ENCODE measurements at places on chromosomes 7 and 10. TPM values are rescaled to one million over a fixed set of nuclear protein-coding genes. Genes with fewer than 3 reads are reported as not detected.
A peak's percentile ranks its signal among the peaks of the same experiment; 100 is the strongest.

The UCN3 gene
- not detected for total RNA-seq

The IRF5 gene
- total RNA-seq, result 13.0 TPM

The ANKRD30A gene
- total RNA-seq, result not detected

The ZP3 gene
- 12.9 TPM for total RNA-seq

The TFEC gene
- 0.92 TPM for total RNA-seq

DNA sequence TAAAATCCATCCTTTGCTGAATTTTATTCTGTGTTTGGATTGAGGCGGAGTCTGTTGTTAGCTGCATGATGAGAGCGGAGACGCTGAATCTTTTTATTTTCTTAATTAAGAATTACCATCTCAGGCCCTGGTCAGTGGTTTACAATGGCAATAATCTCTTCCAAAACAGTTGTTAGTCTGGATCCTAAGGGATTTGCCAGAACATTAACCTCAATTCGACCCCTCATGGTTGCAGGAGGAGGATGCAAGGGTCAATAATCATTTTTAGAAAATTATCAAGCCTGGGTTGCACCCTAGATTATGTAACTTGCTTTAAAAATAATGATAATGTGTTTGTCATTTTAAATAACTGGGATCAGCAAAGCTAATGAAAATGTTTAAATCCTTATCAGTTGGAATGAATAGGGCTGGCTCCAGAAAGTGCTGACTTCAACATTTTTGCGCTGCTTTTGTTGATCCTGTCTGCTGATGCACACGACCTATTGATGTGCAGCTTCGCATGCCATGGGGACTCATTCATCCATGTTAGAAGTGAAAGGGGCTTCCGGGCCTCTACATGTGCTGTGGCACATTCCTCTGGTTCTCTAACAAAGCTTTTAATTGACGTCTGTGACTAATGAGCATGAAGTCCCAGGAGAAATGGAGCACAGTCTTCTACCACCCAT, 80.7 kb upstream of the KIAA1217 start:
- H3K27ac ChIP-seq, result no peak overlapping the region
- H3K27me3 ChIP-seq, result no peaks in the 10 kb centered on the region
- no peaks in the 10 kb centered on the region for H3K4me1 ChIP-seq
- no peak for DNase-seq

GRCh38 chr7:134645478-134645877, 1.2 kb upstream of the BPGM start:
- H3K27ac ChIP-seq, result peak overlapping the region; percentile 93
- DNase-seq, result no peak
- H3K36me3 ChIP-seq, result no peaks in the 10 kb centered on the region
- H3K4me1 ChIP-seq, result peaks cover 26% of the 10 kb centered on the region

DNA sequence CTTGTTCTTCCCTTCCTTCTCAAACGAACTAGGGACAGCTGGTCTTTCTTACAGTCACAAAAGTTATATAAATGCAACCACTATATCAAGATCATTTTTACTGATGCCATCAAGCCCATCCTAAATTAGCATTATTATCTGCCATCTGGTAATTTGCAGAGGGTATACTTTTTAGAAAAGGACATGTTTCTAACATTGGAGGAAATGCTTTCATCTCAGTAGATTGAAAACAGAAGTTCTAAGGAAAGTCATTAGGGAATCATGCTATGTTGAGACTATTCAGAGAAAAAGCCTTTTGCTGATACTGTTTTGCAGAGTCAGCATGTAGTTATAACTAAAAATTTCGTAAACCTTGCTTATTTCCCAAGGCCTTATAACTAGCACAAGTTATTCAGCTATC, 146.7 kb downstream of the WNT2 start:
- H3K27ac ChIP-seq, result no peak overlapping the region
- H3K36me3 ChIP-seq, result no peaks in the 10 kb centered on the region
- H3K4me3 ChIP-seq, result no peak overlapping the region
- no peaks in the 10 kb centered on the region for H3K4me1 ChIP-seq
- no peak for DNase-seq

DNA sequence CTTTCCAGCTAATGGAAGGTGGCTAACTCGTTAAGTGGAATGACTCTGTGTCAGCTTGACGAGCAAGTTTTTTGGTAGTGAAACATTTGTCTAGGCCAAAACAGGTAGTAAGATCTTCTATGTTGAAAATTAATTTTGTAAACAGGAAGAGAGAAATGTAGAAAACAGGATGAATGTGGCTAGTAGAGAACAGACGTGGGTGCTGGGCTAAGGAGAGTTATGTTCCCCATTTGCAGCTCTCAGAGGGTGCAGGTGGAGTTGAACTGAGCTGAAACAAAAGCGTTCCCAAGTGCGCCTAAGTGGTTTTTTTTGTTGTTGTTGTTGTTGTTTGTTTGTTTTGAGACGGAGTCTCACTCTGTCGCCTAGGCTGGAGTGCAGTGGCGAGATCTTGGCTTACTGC, 59.5 kb upstream of the SRPK2 start:
- H3K36me3 ChIP-seq, result no peaks in the 10 kb centered on the region
- no peak overlapping the region for H3K27ac ChIP-seq
- H3K27me3 ChIP-seq, result no peaks in the 10 kb centered on the region
- no peak for DNase-seq
- H3K4me3 ChIP-seq, result no peak overlapping the region
- H3K4me1 ChIP-seq, result peaks cover 14% of the 10 kb centered on the region

DNA sequence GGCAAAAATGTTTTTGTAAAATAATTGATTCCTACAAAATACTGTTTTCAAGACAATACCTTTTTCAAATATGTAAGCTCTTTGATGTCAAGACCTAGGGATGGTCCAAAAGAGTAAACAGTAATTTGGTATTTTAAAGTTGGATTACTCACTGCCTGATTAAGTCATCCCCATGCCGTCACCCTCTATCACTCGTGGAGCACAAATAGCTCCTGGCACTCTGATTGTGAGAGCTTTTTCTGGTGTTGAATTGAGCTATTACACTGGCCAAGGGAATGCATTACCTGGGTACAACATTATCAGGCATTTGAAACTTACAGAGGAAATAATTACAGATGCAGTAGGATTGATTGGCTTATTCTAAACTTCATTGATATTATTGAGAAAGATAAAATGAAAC, 231.9 kb upstream of the GRM3 start:
- no peaks in the 10 kb centered on the region for H3K36me3 ChIP-seq
- no peaks in the 10 kb centered on the region for H3K27me3 ChIP-seq
